A673 (cell line): ENCODE measurements at places on chromosomes 12 and 14.

GRCh38 chr12:24854017-24854416, 94.9 kb downstream of the BCAT1 start:
- H3K27me3 ChIP-seq, result no peaks in the 10 kb centered on the region
- H3K4me1 ChIP-seq, result peaks cover 39% of the 10 kb centered on the region
- H3K27ac ChIP-seq, result peak overlapping the region; percentile 58

GRCh38 chr12:115761784-115762183, 515.7 kb downstream of the MED13L start:
- no peaks in the 10 kb centered on the region for H3K36me3 ChIP-seq
- DNase-seq, result no peak
- no peaks in the 10 kb centered on the region for H3K4me1 ChIP-seq
- peaks cover 18% of the 10 kb centered on the region for H3K27me3 ChIP-seq

DNA sequence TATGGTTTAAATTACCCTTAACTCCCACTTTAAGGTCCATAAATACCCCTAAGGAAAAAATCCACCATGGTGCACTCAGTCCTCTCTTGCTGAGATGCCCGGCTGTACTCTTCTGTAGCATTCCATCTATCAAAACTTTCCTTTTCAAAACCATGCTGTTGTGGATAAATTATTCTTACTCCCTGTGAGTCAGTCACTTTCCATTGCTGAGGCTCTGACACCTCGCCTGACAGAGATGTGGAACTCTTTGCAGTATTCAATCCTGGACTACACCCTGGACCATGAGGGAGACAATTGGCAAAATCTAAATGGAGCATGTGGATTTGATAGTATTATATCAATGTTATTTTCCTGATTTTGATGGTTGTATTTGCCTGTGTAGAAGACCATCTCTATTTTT, 49.1 kb downstream of the AVPR1A start:
- H3K27me3 ChIP-seq, result no peaks in the 10 kb centered on the region
- no peaks in the 10 kb centered on the region for H3K36me3 ChIP-seq
- no peaks in the 10 kb centered on the region for H3K4me1 ChIP-seq
- no peak for DNase-seq
- no peak overlapping the region for H3K27ac ChIP-seq

DNA sequence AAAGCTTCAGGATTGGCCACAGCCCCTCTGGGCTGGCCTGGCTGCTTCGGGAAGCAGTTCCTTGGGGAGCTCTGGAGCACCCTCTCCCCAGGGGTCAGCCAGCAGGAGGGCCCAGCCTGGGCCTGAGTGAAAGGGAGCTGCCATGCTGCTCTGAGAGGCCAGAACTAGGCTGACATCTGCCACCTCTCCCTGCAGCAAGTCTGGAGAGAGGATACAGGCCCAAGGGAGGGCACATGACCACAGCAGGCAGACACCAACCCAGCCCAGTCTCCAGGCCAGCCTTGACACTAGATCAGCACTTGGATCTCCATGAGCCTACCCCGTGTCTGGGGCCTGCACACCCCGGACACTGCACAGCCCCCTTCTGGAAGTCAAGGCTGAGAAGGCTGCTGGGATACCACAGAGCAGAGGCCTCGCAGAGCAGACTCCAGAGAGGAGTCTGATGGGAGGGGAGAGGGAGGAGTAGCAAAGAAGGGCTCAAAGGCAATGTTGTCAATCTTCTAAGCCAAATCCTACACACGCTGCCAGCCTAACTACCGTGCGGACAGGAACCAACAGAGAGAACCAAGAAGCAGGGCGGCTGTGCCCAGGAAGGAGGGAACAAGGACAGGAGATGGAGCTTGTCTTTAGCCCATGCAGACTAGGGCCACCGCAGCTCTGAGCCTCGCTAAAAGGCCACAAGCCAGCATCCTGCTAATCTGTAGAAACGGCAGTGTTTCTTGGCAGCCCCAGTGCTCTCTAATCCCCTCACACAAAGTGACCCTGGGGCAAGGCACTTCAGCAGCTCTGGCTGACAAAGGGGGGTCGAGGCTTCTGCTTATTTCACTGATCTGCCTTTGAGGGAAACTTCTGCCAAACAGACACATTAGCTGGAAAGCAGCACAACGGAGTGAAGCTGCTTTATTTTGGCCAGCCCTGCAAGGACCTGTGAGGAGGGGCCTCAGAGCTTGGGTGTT, 12.9 kb downstream of the COL2A1 start:
- H3K27me3 ChIP-seq, result peaks cover 3% of the 10 kb centered on the region
- no peaks in the 10 kb centered on the region for H3K36me3 ChIP-seq
- H3K27ac ChIP-seq, result no peak overlapping the region
- no peak for DNase-seq
- H3K4me1 ChIP-seq, result no peaks in the 10 kb centered on the region

DNA sequence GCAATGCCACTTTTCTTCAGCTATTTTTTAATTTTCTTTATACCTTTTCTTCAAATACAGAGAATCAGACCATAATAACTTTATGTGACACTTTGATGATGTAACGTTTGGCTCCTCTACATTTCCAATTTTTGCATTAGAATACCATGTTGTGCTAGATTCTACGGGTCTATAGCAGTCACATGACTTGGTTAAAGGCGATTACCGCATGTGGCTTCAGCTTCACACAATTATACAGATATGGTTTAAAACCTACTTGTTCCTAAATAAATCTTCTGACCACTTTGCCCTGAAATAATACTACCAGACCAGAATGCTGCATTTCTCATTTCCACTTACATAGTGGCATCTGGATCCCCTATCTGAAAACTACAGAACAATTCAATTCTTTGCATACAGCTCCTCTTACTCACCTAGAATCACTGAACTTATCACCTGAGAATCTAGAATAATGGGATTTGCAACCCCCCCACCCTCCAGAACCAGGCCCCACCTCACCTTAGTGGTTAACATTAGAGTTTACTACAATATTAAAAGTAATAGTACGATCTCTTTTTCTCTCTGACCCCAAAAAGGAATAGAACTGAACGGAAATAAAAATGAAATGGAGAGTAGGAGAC, 1.3 kb downstream of the MAX start:
- H3K36me3 ChIP-seq, result peaks cover 3% of the 10 kb centered on the region
- peak overlapping the region; percentile 96 for H3K4me3 ChIP-seq
- H3K27me3 ChIP-seq, result no peaks in the 10 kb centered on the region
- no peak for DNase-seq
- peak overlapping the region; percentile 81 for H3K27ac ChIP-seq

- no peaks in the 10 kb centered on the region for H3K36me3 ChIP-seq
- H3K27ac ChIP-seq, result peak overlapping the region; percentile 2
- no peaks in the 10 kb centered on the region for H3K27me3 ChIP-seq
- H3K4me1 ChIP-seq, result peaks cover 37% of the 10 kb centered on the region
- peak; percentile 38 for DNase-seq
Measured at GRCh38 chr14:29743531-29743930, 184.1 kb downstream of the PRKD1 start.

DNA sequence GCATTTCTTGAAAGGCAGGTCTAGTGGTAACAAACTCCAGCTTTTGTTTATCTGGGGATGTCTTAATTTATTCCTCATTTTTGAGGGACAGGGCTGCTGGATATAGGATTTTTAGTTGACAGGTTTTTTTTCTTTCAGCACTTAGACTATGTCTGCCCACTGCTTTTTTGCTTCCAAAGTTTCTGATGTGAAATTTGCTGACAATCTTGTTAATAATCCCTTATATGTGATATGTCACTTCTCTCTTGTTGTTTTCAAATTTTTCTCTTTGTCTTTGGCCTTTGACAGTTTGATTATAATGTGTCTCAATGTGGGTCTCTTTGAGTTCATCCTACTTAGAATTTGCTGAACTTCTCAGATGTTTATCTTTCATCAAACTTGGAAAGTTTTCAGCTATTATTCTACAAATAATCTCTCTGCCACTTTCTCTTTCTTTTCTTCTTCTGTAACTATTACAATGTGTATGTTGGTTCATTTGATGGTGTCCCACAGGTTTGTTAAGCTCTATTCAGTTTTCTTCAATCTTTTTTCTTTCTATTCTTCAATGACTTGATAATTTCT, 9.8 kb downstream of the ATL1 start:
- H3K4me3 ChIP-seq, result no peak overlapping the region
- no peaks in the 10 kb centered on the region for H3K36me3 ChIP-seq
- DNase-seq, result no peak
- H3K4me1 ChIP-seq, result no peaks in the 10 kb centered on the region

DNA sequence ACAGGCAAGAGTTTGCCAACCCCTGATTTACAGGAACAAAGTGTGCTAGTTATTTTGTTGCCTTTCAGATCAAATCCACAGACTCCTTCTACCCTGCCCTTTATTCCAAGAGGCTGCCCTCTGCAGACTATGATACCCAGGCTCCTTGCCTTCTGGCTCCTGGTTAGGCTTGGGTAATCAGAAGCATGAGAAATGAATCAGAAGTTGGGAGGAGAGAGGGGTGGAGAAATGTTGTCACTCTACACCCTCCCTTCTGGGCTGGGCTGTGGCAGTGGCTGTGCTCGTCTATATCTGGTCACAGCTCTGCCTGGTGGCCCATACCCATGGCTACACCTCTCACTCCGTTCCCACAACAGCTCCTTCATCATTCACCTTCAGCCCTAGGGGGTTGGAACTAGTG, 204.6 kb upstream of the PLXNC1 start:
- no peak overlapping the region for H3K27ac ChIP-seq
- H3K36me3 ChIP-seq, result no peaks in the 10 kb centered on the region
- no peak for DNase-seq
- H3K27me3 ChIP-seq, result no peaks in the 10 kb centered on the region
- H3K4me1 ChIP-seq, result no peaks in the 10 kb centered on the region

DNA sequence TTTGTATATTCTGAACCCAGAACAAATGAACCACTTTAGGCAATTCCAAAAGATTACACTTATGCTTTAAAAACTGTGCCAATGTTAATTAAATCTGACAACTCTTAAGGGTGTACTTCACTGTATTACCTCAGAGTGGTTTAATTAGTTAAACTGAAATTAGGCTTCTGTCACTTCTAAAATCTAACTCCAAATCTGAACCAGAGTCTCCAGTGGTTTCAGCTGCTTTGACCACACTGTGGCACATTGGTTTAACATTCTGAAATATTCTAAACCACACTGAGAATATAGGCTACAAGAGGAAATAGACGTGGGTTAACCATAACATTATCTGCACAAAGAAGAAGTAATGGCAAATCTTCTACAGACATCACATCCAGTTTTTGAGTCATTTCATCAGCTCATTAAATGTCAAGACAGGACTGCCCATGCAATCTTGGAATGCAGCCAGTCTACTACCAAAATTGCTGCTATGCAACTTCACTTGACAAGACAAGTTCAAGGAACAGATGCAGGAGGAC, 94.8 kb downstream of the LRP6 start:
- H3K4me3 ChIP-seq, result no peak overlapping the region
- H3K27ac ChIP-seq, result peak overlapping the region; percentile 64
- DNase-seq, result peak; percentile 86
- H3K4me1 ChIP-seq, result peaks cover 32% of the 10 kb centered on the region

- H3K36me3 ChIP-seq, result no peaks in the 10 kb centered on the region
- no peak overlapping the region for H3K4me3 ChIP-seq
- DNase-seq, result no peak
- H3K27me3 ChIP-seq, result no peaks in the 10 kb centered on the region
Measured at GRCh38 chr12:122084857-122085405, 6.4 kb downstream of the MLXIP start.

- no peak overlapping the region for H3K4me3 ChIP-seq
- no peak overlapping the region for H3K27ac ChIP-seq
- no peaks in the 10 kb centered on the region for H3K36me3 ChIP-seq
- H3K27me3 ChIP-seq, result no peaks in the 10 kb centered on the region
- DNase-seq, result no peak
Measured at GRCh38 chr14:20428010-20428365, 8.0 kb downstream of the KLHL33 start.

DNA sequence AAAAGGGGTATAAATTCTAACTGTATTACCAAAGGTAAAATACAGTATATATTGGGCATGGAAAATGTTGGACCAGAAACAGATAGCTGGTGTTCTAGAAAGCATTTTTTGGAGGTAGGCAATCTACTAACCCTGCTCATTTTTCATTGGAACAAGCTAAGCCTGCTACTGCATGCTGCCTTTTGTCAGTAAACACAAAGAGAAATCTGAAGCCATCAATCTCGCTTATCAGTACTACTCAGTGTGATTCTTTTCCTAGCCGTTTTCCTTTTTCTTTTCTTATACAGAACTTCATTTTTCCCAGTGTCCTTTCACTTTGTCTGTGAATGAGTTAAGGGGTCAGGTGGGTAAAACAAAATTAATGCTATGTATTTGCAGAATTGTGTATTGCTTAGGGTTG, 312.3 kb downstream of the NPAS3 start:
- no peak overlapping the region for H3K4me3 ChIP-seq
- H3K27me3 ChIP-seq, result no peaks in the 10 kb centered on the region
- H3K36me3 ChIP-seq, result no peaks in the 10 kb centered on the region
- H3K4me1 ChIP-seq, result no peaks in the 10 kb centered on the region

DNA sequence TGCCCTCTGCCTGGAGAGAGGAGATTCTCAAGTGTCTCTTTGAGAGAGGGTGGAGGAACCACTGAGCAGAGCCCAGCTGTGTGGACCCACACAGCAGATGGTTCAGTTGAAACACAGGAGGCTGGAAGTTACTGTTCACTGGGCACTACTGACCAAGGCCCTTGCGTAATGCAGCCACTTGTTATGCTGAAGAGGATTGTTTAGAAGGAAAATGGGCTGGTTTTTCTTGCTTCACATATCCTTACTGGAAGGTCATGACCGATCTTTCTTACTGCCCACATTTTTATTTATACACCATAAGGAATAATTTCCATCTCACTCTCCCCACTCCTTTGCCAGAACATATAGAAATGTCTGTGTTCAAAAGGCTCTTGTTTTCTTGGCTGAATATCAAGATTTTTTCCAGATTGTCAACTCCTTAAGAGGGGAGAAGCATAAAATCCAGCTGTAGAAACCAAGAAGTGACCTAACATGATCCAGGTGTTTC, 375.1 kb upstream of the DDHD1 start:
- no peak overlapping the region for H3K27ac ChIP-seq
- no peak overlapping the region for H3K4me3 ChIP-seq
- no peak for DNase-seq
- no peaks in the 10 kb centered on the region for H3K4me1 ChIP-seq
- H3K36me3 ChIP-seq, result no peaks in the 10 kb centered on the region

GRCh38 chr12:79678306-79678705, 12.5 kb downstream of the PAWR start:
- H3K27me3 ChIP-seq, result no peaks in the 10 kb centered on the region
- peaks cover 4% of the 10 kb centered on the region for H3K4me1 ChIP-seq
- no peak overlapping the region for H3K4me3 ChIP-seq
- DNase-seq, result no peak

- H3K4me1 ChIP-seq, result no peaks in the 10 kb centered on the region
- no peaks in the 10 kb centered on the region for H3K27me3 ChIP-seq
- no peak overlapping the region for H3K4me3 ChIP-seq
- no peaks in the 10 kb centered on the region for H3K36me3 ChIP-seq
- no peak for DNase-seq
Measured at GRCh38 chr14:80605536-80605935, 336.0 kb downstream of the CEP128 start.
